ENCODE measurements at places on chromosomes 16 and 17.
A peak's percentile ranks its signal among the peaks of the same experiment; 100 is the strongest.

- no peak for DNase-seq
Observed at GRCh38 chr16:72936408-72936807, 111.5 kb downstream of the ZFHX3 start.

GRCh38 chr16:8958344-8959167 is 5.2 kb downstream of the USP7 start:
- DNase-seq, result no peak

- DNase-seq, result peak; percentile 30
Observed at GRCh38 chr17:30323262-30323894, 10.5 kb downstream of the TMIGD1 start.

- DNase-seq, result no peak
Observed at GRCh38 chr17:49787884-49788477, 500 bp upstream of the KAT7 start.

- DNase-seq, result no peak
Observed at GRCh38 chr17:55588446-55589242, 77.4 kb upstream of the SMIM36 start.

GRCh38 chr17:75476752-75477489 is 20.5 kb downstream of the TMEM94 start:
- DNase-seq, result no peak

DNA sequence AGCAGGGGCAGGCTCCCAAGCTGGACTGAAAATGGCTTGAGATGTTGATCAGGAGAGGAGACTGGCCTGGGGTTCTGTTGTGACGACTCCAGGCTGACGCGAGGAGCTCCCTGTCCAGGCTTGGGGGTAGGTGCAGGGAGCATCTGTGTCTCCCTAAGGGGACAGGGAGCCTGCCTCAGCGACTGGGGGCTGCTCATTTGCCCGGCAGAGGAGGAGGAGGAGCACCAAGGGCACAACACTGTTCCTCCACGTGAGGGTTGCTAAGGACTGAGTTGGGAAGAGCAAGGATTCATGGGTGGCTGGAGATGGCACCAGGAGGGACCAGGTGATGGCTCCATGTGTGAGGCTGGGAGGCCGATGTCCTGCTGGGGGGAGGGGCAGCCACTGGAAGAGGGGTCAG is 53.3 kb downstream of the USP22 start:
- DNase-seq, result no peak

- no peak for DNase-seq
Observed at GRCh38 chr16:79334127-79334526, 266.4 kb downstream of the MAF start.

GRCh38 chr16:89574681-89575246 is 794 bp upstream of the CPNE7 start:
- no peak for DNase-seq

DNA sequence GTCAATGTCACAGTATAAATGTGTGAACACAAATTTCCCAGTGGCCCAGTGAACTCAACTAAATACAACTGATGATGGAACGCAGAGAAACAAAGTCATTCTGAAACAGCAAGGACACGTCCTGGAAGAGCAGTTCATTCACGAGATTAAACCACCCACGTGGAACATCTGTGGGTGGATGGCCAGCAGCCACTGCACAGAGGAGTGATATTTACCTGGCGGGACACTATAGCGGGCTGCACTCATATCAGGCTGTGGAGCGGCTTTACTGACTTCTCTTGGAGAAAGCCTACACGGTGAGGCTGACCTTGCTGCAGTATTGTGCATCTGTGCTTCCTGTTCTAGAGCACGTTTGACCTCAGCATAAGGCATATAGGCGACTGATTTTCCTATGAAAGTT is 87.3 kb downstream of the TTC19 start:
- no peak for DNase-seq

- DNase-seq, result no peak
Observed at GRCh38 chr17:51493206-51493605, 232.9 kb downstream of the UTP18 start.

GRCh38 chr17:14886200-14886739 is 378.9 kb downstream of the PMP22 start:
- no peak for DNase-seq

DNA sequence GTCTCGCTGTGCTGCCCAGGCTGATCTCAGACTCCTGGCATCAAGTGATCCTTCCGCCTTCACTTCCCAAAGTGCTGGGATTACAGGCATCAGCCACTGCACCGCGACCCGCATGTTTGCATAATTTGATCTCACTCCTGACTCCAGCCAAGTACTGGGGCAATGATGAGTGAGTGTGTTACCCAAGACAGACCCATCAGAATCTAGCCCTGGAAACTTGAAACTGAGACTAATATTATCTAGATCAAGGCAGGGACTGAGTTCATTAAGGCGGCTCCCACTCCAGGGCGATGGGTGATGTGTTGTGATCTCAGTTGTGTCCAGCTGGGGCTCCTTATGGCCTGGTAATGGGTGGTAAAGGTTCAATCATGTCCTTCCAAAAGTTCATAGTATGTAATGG is 53.4 kb downstream of the EMP2 start:
- no peak for DNase-seq

- DNase-seq, result no peak
Observed at GRCh38 chr16:23516366-23517137, 6.3 kb upstream of the GGA2 start.

DNA sequence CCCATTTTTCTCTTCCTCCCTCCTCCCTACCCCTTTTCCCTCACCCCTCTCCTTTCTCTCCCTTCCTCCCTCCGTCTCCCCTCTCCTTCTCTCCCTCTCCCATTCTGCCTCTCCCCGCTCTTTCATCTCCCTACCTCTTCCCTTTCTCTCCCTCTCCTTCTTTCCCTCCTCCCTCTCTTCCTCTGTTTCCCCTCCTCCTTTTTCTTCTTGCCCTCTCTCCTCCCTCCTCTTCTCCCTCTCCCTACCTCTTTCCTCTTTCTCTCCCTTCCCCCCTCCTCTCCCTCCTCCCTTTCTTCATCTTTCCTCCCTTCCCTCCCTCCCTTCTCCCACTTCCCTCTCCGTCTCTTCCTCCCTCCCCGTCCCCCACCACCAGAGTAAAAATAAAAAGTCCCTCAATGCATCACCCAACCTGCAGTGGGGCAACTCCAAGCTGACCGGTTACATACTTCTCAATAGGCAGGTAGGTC is 10.4 kb downstream of the CHD9NB start:
- no peak for DNase-seq

DNA sequence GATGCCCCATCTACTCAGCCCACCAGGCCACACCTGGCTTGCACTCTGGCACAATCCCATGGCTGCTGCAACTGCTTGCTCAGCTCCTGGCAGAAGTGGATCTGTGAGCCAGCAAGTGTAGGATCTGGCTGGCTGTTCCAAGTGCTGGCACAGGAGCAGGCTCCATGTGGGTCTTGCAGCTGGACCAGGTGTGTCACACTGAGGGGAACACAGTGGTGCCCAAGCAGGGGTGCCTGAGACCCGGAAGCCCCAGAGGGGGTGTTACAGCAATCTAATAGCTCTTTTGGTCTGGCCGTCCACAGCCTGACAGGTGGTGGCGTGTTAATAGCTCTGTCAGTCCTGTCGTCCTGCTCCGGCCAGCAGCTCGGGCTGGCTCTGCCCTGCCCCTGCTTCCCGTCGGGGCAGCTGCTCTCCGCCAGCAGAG is 19.6 kb upstream of the GOT2 start:
- DNase-seq, result no peak

- DNase-seq, result no peak
Observed at GRCh38 chr16:82506692-82507670, 119.8 kb upstream of the CDH13 start.

DNA sequence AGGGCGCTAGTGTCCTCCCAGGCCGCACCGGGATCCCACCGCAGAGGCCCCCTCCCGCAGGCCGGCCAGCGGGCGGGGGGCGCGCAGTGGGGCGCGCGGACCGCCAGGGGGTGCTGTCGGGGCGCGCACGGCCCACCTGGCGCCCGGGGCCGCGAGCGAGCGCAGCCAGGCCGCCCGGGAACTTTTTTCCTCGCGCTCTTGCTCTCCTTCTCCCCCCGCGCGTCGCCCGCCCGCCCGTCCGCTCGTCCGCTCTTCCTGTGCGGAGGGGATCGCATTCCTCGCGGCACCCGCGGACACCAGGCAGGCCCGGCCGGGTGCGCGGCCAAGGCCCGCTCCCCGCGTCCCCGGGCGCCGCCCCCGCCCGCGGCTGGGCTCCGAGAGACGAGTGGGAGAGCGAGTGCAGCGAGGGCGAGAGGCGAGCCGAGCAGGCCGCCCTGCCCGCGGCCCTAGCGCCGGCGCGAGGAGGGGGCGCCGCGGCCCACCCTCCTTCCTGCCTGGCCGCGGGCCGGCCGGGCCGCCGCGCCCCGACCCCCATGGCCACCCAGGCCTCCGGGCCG is at the start of gene RAI1:
RAI1 (plus strand) TSS at position 272 of the 557 bp plus-strand sequence. CDS start 111,491 bp downstream, outside the sequence.
- DNase-seq, result peak; percentile 38

- DNase-seq, result no peak
Observed at GRCh38 chr16:87644186-87644585, 41.9 kb downstream of the JPH3 start.

DNA sequence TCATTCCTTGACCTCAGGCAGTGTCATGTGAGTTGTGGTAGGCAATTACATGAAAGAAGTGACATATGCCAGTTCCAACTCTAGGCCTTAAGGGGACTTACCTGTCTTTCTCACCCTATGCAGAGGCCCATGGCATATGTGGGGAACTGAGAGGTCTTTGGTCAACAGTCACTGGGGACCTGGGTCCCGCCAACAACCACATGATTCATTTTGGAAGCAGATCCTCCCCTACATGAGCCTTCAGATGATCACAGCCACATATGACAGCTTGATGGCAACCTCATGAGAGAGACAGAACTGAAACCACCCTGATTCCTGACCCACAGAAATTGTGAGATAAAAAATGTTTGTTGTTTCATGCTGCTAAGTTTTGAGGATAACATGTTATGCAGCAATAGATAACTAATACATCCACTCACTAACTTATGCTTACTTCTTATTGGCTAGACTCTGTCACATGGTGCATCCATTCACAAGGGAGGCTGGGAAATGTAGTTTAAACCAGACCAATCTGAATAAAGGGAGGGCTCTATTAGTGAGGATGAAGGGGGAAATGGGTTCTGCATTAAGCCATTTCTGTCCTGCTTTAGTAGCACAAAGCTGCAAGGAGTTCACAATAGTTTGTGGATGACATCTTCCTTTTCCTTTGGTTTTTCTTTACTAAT is 298.2 kb downstream of the HAPSTR1 start:
- no peak for DNase-seq

DNA sequence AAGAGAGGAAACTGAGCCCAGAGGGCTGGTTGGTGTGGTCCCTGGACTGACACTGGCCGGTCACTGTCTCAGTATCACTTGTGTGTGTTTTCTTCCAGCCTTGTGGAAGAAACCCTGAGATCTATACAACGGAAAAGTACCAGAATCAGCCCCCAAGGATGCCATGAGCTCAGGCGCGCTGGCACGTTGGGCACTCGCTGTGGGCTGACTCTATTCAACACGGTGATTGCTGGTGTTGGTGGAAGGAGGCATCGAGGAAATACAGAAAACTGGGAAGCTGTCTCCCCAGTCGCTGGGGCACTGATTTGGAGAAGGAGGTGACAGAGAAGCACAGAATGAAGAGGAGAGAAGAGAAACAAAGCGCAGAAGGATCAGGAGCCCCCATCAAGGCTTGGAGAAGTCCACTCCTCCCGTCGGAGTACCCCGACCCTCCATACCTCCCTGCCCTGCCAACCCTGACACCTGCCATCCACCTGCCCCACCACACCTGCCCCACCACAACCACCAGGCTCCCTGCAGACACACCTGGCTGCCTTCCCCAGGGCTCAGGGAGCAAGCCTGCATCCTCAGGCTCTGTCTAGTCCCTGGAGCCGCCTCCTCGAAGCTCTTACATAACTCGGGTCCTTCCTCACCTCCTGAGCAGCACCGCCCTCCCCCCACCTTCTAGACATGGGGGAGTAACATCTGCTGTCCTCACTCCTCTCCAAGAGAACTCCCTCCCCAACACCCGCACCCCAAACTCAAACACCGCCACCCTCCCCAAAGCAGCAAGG is 66.5 kb downstream of the RBFOX3 start:
- no peak for DNase-seq

DNA sequence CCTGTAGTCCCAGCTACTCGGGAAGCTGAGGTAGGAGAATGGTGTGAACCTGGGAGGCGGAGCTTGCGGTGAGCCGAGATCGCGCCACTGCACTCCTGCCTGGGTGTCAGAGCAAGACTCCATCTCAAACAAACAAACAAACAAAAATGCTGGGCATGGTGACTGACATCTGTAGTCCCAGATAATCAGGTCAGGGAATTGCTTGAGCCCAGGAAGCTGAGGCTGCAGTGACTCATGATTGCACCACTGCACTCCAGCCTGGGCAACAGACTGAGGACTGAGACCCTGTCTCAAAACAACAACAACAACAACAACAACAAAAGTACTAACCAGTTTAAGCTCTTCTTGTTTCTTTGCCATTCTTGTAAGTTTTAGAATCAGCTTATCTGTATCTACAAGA is 383.0 kb upstream of the PMFBP1 start:
- no peak for DNase-seq

GRCh38 chr17:55607731-55608341 is 96.6 kb upstream of the SMIM36 start:
- no peak for DNase-seq

DNA sequence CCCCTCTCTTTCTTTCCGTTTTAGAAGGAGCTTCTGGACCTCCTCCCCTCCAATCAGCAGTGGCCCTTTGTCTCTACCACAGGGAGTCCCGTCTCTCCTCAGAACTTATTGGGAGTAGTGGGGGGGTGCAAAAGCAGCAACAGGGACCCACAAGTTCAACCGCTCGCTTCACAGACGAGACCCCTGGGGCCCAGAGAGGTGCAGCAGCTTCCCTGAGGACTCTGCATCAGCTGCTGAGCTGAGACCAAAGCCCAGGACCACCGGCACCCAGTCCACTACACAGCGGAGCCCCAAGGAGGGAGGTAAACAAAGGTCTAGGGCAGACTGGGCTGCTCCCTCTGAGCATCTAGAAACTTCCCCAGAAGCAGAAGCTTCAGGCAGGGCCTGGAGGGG is 123.9 kb downstream of the SDK2 start:
- DNase-seq, result no peak

DNA sequence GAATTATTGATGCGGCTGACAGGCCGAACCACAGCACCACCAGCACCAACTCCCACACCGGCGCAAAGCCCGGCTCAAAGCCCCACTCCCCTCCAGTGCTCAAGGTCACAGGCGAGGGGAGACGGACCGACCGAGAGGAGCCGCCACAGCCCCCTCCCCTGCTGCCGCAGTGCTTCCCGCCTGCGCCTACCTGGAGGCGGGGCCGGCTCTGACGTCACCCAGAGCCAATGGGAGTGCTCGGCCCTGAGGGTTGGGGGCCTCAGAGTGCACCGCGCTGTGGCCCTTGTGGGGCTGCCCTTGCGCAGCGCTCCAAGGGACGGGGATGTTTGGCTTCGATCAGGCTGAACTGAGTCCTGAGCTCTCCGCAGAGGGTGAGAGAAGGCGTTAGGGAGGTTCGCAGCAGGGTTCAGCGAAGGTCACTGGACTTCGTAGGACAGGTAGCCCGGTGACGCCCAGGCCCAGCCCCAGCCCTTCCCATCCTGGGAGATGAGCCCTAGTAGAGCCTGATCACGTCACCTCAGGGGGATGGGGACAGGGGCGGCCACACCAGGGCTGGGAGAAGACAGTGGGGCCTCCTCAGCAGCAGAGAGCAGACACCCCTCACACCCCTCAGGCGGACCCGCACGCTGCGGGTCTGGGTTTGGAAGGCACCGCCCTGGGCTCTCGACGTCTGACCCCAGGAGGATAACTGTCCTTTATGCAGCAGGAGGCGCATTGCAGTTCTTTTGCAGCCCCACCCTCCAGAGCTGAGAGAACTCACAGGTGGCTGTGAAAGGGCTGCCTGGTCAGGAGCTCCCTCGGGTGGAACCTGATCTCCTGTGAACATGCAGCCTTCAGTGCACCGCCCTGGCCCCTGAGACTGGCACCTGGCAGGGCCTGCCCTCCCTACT is 1.5 kb downstream of the NDRG4 start:
- DNase-seq, result no peak

- no peak for DNase-seq
Observed at GRCh38 chr16:87930456-87930855, 5.9 kb downstream of the CA5A start.

Data from activated T-helper 1 cell treated with anti-CD3 and anti-CD28 coated beads, Interleukin-2, amount 50 U/mL, for 16 hours (primary cell).